Placental epithelial cell (primary cell): ENCODE measurements at places on chromosomes 12 and 14. TPM values are rescaled to one million over a fixed set of nuclear protein-coding genes. Genes with fewer than 3 reads are reported as not detected.

SLC17A8 gene
- total RNA-seq, result not detected in 2 replicates

MEG3 gene
- total RNA-seq, result 363 and 1,167 TPM in 2 replicates

CCT2 gene
- 173 and 259 TPM in 2 replicates for total RNA-seq

SLCO1B1 gene
- not detected in 2 replicates for total RNA-seq

SUPT16H gene
- total RNA-seq, result 55.2 and 55.4 TPM in 2 replicates

PPP2R5E gene
- total RNA-seq, result 14.9 and 18.5 TPM in 2 replicates

ZC2HC1C gene
- total RNA-seq, result under 0.01 and 1.1 TPM in 2 replicates

C12orf50 gene
- 0.39 TPM in 1 of 2 replicates, not detected in the other for total RNA-seq

IFI27 gene
- 0.39 and 0.76 TPM in 2 replicates for total RNA-seq

CLEC6A gene
- total RNA-seq, result not detected in 2 replicates

BEST3 gene
- total RNA-seq, result under 0.01 and 0.87 TPM in 2 replicates

COL2A1 gene
- under 0.01 and 1.5 TPM in 2 replicates for total RNA-seq

RNASE4 gene
- 16.9 and 20.0 TPM in 2 replicates for total RNA-seq

CDH24 gene
- 4.7 and 6.7 TPM in 2 replicates for total RNA-seq

KLHL33 gene
- total RNA-seq, result under 0.01 TPM in 1 of 2 replicates, not detected in the other

FAM186B gene
- 0.33 and 0.79 TPM in 2 replicates for total RNA-seq

IL26 gene
- total RNA-seq, result not detected in 2 replicates

CPNE6 gene
- not detected in 2 replicates for total RNA-seq

LGR5 gene
- total RNA-seq, result 4.4 and 7.5 TPM in 2 replicates

KRT77 gene
- not detected in 2 replicates for total RNA-seq

TSPAN8 gene
- 1.2 TPM in 1 of 2 replicates, not detected in the other for total RNA-seq

RASSF8 gene
- 16.2 and 22.8 TPM in 2 replicates for total RNA-seq
